Activated CD8-positive, alpha-beta memory T cell treated with anti-CD3 and anti-CD28 coated beads, Interleukin-2, amount 10 ng/mL, durations not matched to agents 7 days and 5 days (primary cell): ENCODE measurements at places on chromosomes 11 and 22. TPM values are rescaled to one million over a fixed set of nuclear protein-coding genes. Genes with fewer than 3 reads are reported as not detected.

EMID1 gene
- 0.61 TPM for total RNA-seq

PKNOX2 gene
- total RNA-seq = not detected

RIMBP3C gene
- 0.14 TPM for total RNA-seq

TRIM48 gene
- not detected for total RNA-seq

OR8D2 gene
- total RNA-seq = not detected

TRIM49 gene
- not detected for total RNA-seq
